ENCODE measurements at places on chromosomes 2 and 18. TPM values are rescaled to one million over a fixed set of nuclear protein-coding genes. Genes with fewer than 3 reads are reported as not detected.

FAM117B gene
- total RNA-seq: 1.9 TPM

SIX3 gene
- total RNA-seq: 0.58 TPM

FBXO48 gene
- total RNA-seq: 0.52 TPM

MEIS1 gene
- 1.9 TPM for total RNA-seq

EPB41L3 gene
- total RNA-seq: 0.31 TPM

NEURL3 gene
- total RNA-seq: 2.2 TPM

UGT1A8 gene
- not detected for total RNA-seq

C1GALT1C1L gene
- 1.7 TPM for total RNA-seq

SERPINB10 gene
- not detected for total RNA-seq

CNGA3 gene
- not detected for total RNA-seq

SEMA4C gene
- 17.0 TPM for total RNA-seq

NOTO gene
- total RNA-seq: not detected

METTL4 gene
- 5.7 TPM for total RNA-seq

FEV gene
- not detected for total RNA-seq

TCF7L1 gene
- 6.7 TPM for total RNA-seq

LRRFIP1 gene
- 93.6 TPM for total RNA-seq

GCG gene
- not detected for total RNA-seq

MDH1B gene
- total RNA-seq: 1.6 TPM

KCNG2 gene
- not detected for total RNA-seq

TMEM198 gene
- 0.90 TPM for total RNA-seq

LHCGR gene
- total RNA-seq: not detected

ALK gene
- not detected for total RNA-seq

ESPNL gene
- total RNA-seq: 0.16 TPM

CIAO1 gene
- total RNA-seq: 90.0 TPM

FAM237A gene
- total RNA-seq: not detected

APCDD1 gene
- 0.14 TPM for total RNA-seq

RALBP1 gene
- 30.6 TPM for total RNA-seq

NEB gene
- 0.12 TPM for total RNA-seq

OTOS gene
- not detected for total RNA-seq

CYRIA gene
- 0.14 TPM for total RNA-seq

ASB18 gene
- not detected for total RNA-seq

OLA1 gene
- total RNA-seq: 130 TPM

ALKAL2 gene
- not detected for total RNA-seq

ANKRD30B gene
- total RNA-seq: 0.02 TPM

PAX8 gene
- total RNA-seq: 0.80 TPM

SOX11 gene
- not detected for total RNA-seq

TRIM43 gene
- 0.07 TPM for total RNA-seq

CCL20 gene
- 7.7 TPM for total RNA-seq

MYOM1 gene
- 0.05 TPM for total RNA-seq

LPIN1 gene
- 12.0 TPM for total RNA-seq

UBXN2A gene
- 18.2 TPM for total RNA-seq

CHRNG gene
- total RNA-seq: not detected

SSB gene
- total RNA-seq: 130 TPM

ATOH8 gene
- total RNA-seq: 5.3 TPM

G6PC2 gene
- total RNA-seq: not detected

CD8A gene
- 0.37 TPM for total RNA-seq

UGT1A3 gene
- not detected for total RNA-seq

SPATA3 gene
- total RNA-seq: not detected

DPYSL5 gene
- 6.8 TPM for total RNA-seq

SERPINB11 gene
- total RNA-seq: not detected

EFHD1 gene
- 1.9 TPM for total RNA-seq

VAMP5 gene
- total RNA-seq: 0.55 TPM

SCYGR4 gene
- total RNA-seq: not detected

GPBAR1 gene
- total RNA-seq: 0.15 TPM
